ENCODE measurements at places on chromosomes 1 and 21.

DNA sequence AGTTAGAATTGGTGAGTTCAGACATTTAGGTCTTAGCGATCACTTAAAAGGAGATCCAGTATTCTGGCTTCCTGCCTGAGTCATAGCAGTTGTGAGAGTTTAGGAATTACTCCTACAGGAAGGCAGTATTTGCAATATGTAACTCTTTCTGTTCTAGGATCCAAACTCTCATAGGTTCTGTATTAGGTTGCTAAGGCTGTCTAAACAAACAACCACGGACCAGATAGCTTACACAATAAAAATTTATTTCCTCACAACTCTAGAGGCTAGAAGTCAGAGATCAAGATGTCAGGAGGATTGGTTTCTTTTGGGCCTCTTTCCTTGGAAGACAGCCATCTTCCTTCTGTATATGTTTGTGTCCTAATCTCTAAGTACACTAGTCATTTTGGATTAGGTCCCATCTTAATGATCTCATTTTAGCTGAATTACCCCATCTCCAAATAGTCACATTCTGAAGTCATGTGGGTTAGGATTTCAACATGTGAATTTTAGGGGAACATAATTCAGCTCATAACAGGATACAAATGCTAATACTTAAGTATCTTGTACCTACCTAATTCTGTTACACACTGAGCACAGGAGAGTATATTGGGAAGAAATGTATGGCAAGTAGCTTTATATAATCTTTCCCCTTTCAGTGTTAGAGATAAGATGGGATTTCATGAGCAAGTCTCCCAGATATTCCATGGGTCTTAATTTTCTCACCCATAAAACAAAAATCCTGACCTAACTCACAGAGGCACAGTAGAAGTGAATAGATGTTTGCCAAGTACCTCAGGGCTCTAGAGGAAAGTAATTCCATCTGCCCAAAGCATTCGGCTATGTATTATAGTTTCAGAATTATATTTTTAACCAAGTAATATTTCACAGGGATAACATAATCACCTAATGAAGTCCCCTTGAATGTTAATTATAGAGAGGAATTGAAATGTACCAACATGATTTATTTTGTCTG lies 144.4 kb downstream of the PTBP2 start:
- DNase-seq: no peak

DNA sequence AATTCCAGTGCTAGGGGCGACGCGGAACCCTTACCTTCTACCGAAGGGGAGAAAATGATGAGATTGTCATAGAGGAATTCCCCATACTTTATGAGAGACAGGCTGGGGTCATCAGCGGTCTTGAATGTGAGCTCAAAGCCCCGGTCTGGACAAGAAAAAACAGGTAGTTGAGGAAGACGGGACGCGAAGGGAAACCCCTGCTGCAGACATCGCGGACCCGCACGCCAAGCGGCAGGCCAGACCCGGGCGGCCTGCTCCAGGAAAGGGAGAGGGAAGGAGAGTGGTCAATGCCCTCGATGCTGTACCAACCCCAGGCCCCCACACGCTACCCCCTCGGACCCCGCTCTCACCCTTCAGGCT lies 342 bp downstream of the DDOST start:
- no peak for DNase-seq

GRCh38 chr1:180927841-180928240 lies 15.1 kb downstream of the KIAA1614 start:
- no peak for DNase-seq

DNA sequence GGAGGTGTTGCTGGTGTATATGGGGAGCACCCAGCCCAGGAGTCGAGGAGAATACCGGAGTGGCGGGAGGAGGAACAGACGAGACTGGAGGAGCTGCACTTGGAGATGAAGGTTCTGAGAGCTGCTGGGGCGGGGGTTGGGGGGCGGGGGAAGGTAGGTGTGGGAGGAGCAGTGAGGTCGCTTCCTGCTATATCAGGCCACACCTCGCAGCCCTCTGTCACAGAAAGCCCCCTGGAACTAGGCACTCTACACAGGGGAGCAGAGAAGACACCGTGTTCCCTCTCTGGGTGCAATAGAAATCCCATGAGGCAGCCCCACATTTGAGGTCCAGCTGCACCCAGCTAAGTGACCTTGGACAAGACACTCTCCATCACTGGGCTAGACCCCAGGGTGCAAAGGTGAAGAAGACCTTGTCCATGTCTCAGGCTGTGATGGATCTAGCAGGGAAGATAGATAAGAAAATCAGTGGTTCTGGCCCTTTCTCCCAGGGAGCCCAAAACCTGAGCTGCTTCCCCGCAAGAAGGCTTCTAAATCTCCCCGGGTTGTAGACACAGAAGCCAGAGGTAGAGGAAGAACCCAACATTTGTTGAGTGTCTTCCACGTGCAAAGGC lies 155.8 kb upstream of the EDN2 start:
- DNase-seq: no peak

DNA sequence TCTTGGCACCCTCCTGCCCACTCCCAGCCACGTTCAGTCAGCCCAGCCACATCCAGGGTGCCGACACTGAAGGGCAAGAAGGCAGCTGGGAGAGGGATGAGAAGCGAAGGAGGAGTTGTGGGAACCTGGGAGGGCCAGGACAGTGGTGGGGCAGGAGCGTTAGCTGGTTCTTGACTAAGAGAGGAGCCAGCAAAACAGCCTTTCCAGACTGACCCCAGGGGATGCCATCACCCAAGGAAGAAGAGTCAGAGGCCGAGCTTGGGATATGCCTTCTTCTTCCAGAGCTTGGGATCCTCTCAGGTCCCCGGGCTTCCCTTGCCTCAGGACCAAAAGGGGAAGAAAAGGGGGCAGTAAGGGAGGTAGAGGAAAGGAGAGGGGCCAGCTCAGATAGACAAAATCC lies 7.2 kb downstream of the INKA2 start:
- DNase-seq: no peak

- no peak for DNase-seq
Measured at GRCh38 chr1:159895836-159896545, 4.0 kb downstream of the CFAP45 start.
